ENCODE measurements at places on chromosomes 13 and 19.

DNA sequence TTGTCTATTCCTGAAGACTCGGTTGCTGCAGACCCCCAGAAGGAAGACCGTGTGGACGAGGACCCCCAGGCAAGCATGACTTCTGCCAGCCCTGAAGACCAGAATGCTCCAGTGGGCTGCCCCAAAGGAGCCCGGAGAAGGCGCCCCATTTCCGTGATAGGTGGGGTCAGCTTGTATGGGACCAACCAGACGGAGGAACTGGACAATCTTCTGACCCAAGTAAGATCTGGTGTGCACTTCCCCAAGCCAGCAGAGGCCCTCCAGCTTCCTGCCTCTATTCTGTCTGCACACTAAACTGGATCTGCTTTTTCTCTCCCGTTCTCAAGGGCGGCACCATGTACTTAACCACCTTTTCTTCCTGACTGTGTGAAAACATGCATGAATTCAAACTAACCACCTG is 59.8 kb upstream of the C1QTNF9 start:
- no peak for DNase-seq

DNA sequence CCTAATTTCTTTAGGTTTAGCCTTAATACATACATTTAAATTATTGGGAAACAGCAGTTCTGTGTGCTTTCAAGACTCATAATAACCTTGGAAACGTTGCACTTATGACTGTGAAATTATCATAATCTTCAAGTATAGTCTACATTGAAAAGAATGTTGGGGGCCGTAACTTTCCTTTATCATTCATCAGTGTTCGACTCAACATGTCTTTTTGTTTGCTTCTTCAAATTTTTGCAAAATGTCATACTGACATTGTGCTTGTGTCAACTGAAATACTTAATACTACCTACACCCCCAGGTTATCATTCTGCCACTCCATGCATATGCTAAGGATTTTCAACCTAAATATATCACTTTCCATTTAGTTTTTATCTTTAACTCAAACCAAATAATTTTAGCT is 1562.9 kb downstream of the OLFM4 start:
- no peak for DNase-seq

DNA sequence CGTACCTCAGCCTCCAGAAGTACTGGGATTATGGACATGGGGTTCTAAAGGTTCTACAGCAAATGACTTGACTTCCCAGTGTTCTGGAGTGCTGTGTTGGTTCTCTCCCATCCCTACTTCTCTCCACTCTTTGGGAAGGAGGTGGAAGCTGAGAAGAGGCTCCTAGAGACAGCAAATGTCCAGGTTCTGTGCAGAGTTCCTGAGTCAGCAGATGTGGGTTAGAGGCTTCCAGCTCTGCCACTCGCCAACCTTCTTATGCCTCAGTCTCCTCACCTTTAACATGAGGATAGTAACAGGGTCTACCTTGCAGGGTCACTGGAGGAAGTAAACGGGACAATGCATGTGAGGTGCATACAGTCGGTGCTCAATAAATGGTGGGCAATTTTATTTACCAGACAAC is 80.5 kb upstream of the VSTM2B start:
- no peak for DNase-seq

- peak; percentile 69 for DNase-seq
Measured at GRCh38 chr13:98401934-98402333, 175.0 kb downstream of the STK24 start.

DNA sequence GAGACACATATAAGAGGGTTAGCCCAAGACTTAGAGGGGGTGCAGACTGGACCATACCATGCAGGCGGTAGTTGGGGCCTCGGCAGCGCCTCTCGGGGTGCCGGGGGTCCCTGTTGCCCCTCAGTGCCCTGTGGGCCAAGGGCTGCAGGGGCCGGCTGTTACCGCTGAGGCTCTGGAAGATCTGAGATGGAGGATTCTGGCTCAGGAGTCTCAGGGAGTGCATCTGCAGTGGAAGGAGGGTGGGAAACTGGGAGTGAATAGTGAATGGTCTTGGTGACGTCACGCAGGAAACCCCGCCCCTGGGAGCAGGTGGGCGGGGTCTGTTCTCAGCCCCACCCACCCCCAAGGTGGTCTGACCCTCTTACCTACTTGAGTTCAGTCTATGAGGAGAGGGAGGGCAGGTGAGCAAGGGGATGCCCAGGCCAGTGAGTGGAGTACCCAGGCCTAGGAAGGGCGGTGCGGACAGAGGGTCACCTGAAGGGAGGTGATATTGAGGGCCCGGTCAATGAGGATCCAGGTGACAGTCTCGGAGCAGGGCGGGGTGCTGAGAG is 1.7 kb upstream of the DBP start:
- no peak for DNase-seq

DNA sequence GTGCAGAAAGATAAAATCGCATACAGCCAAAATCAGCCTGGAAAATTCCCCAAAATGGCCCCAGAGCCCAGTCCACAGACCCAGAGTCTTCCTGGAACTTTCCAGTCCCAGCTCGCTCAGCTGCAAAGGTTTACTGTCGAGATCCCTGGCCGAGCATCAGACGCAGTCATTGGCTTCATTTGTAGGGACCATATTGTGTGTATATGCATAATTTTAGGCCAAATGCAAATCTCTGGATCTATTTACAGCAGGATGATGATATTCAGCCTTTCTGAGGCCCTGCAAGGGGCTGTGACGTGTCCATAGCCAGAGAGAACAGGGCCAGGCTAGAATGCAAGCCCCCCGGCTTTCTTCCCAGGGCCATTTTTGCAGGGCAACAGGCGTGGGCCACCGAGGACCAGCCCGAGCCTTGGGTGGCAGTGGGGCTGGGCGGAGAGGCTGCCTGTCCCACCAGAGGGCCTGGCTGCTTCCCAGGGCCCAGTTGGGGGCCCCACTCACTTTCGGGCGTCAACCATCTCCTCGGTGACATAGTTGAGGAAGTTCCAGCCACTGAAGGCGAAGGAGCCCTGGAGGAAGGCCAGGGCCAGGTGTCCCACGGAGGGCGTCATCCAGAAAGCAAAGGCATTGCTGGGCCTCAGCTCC is 13.7 kb downstream of the SLC7A10 start:
- DNase-seq = no peak

- no peak for DNase-seq
Measured at GRCh38 chr19:51116736-51117286, 7.9 kb upstream of the SIGLEC9 start.

DNA sequence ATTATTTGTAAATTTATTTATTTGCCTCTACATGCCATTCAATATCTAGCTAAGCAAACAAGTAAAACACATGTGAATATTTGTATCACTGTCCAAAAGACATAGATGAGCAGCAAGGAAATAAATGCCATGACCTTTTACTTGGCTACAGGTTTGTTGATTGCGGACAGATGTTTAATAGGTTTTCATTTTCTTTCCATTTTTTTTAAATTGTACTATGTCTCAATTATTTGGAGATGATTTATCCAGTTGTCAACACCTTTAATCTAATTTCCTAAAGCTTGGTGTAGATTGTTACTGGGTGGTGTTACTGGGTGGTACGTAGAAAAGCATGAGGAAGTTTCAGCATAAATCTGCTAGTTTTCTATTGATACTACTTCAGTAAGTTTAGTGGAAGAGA is 560.6 kb upstream of the SPRY2 start:
- DNase-seq = no peak

- peak; percentile 8 for DNase-seq
Measured at GRCh38 chr13:25037057-25037813, 58.7 kb upstream of the PABPC3 start.

DNA sequence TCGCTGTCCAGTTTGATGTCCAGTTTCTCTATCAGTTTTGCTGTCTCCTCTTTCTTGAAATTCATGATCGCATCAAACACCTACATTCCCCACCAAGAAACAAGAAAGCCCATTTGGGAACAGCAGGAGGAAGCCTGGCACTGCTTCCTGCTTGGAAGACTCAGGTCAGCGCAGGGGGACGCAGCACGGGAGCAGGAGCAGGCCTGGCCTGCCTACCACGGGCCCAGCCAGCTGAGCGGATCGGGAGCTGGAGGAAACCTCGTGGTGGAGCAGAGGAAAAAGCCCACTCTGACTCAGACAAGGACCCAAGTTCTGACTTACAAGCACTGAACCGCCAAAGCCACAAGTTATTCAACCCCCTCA is 3.9 kb downstream of the EEF2 start:
- no peak for DNase-seq

DNA sequence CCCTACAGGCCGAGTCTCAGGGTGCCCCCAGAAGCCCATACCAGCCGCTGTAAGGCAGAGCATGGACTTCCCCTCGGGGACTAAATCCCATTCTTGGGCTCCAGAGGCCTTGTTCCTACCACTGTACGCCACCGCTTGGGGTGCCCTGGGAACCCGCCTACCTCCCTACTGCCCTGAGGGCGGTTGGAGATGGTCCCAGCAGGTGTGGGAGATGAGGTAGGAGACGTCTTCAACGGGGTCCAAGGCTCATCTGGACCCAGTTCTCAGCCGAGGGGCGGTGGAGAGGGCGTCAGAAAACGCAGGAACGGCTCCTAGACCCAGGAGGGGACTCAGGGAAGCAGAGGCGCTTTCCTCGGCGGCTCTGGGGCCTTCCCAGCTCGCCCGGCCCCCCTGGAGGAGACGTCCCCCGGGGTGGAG is 833 bp upstream of the ZIK1 start:
- no peak for DNase-seq

- no peak for DNase-seq
Measured at GRCh38 chr13:106041445-106041844, 494.0 kb downstream of the EFNB2 start.

- no peak for DNase-seq
Measured at GRCh38 chr19:35734273-35734672, 8.0 kb downstream of the IGFLR1 start.

DNA sequence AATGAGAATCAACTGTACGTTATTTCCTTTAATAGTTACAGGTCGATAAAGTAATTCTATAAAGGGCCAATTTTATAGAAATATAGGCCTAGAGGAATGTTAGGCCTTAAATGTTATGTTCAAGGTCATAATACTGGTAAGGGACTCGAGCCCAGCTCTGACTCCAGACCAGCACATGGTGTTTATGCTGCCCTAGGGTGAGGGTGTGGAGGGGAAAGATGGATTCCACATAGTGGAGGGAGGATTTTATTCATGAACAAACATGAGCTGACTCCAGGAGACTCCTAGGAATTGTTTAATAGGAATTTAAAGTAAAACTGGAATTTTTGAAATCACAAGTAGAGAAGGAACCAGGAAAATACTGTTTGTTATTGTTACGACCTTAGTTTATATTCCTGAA is 139.9 kb downstream of the LACC1 start:
- DNase-seq = no peak

GRCh38 chr19:33503433-33504057 is 18.0 kb downstream of the PEPD start:
- no peak for DNase-seq

DNA sequence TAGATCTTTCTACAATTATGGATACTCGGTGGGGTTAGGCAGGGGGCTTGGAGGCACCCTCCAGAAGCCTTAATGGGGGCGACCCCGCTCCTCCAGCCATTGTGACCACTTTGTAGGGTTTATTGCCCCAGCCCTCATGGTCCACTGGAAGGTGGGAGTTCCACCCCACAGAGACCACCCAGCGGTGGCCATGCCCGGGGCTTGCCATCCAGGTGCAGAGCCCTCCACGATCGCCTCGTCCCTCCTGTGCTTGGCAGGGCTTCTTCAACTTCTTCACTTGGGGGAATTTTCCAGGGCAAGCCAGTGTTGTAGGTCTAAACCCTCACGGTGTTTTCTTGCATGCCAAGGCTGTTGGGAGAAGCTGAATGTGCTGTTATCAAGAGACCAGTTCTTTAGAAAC is 16.1 kb downstream of the ZNF536 start:
- no peak for DNase-seq

- no peak for DNase-seq
Measured at GRCh38 chr19:54530866-54531265, 28.2 kb downstream of the LAIR2 start.

DNA sequence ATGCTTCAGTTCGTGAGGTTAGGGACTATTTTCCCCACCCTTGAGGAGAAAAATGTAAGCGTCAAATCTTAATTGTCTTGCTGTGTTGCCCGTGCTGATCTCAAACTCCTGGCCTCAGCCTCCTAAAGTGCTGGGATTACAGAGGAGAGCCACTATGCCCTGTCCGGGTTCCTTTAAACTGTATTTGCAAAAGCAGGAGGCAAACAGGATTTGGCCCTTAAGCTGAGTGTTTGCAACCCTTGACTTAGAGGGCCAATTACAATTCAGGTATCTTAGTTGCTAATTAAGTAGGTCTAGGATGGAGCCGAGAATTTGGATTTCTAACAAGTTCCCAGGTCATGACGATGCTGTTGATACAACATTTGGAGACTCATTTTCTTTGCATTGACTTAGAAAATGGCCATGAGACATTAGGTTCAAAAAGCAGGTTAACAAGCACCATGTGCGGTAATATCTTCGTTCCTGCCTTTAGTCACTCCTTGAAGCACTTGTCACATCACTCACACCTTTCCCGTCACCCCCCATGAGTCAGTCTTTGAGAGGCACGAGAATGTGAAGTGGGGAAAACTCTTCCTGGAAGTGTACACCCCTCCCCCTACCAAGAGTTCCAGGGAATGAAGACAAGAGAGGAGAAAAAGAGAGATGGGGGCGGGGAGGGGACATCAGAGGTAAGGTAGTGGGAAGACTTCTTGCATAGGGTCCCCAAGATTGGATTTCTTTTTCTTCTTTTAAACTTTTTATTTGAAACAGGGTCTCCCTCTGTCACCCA is 2.6 kb downstream of the NAPSA start:
- no peak for DNase-seq

DNA sequence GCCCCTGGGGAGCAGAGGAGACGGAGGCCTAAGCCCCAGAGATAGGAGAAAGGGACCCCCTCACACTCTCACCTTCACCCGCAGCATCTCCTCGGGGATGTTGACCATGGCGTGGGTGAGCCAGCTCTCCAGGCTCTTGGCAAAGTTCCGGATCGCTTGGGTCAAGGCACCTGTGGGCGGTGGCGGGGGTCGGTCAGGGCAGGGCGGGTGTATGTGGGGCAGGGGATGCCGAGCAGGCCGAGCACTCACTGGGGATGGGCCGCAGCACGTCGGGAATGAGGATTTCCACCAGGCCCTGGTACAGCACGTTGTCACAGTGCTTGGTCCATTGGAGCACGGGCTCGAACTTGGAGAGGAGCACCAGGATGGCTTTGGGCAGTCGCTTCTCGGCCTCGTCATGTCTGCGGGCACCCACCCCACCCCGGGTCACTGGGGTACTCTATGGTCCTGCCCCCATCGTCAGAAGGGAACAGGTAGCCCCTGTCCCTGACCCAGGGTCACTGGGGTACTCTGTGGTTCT is 13.1 kb downstream of the DCAF15 start:
- no peak for DNase-seq

DNA sequence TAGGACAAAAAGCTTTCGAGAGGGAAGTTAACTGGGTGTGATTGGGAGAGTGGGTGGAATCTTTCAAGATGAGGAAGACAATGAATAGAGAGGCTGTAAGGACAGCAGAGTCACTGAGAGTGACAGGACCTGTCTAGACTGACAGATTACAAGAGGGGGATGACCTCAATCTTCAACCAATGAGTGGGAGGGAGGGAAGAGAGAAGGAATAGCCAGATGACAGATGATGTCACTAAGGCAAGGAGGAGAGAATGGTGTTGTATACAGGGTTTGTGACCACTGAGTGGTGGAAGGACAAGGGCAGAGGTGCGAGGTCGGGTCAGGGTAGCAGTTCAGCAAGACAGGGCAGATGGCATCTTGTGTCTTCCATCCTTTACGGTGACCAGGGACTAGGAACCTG is 5.8 kb upstream of the ILF3 start:
- no peak for DNase-seq

GRCh38 chr19:2608602-2608922 is 93.9 kb downstream of the GNG7 start:
- no peak for DNase-seq
